ENCODE measurements at places on chromosomes 2 and 18. TPM values are rescaled to one million over a fixed set of nuclear protein-coding genes. Genes with fewer than 3 reads are reported as not detected.
A peak's percentile ranks its signal among the peaks of the same experiment; 100 is the strongest.

ECEL1 gene
- total RNA-seq: 11.9 TPM

ARHGEF4 gene
- total RNA-seq: 0.10 TPM

- DNase-seq: no peak
Measured at GRCh38 chr2:182540252-182540651, 113.4 kb upstream of the PDE1A start.

GRCh38 chr18:63299837-63300745, 19.5 kb downstream of the BCL2 start:
- DNase-seq: no peak

GRCh38 chr18:22044474-22045220, 124.7 kb upstream of the GATA6 start:
- DNase-seq: no peak

ERBB4 gene
- not detected for total RNA-seq

ASB18 gene
- total RNA-seq: not detected

SELENOI gene
- total RNA-seq: 9.2 TPM

DNA sequence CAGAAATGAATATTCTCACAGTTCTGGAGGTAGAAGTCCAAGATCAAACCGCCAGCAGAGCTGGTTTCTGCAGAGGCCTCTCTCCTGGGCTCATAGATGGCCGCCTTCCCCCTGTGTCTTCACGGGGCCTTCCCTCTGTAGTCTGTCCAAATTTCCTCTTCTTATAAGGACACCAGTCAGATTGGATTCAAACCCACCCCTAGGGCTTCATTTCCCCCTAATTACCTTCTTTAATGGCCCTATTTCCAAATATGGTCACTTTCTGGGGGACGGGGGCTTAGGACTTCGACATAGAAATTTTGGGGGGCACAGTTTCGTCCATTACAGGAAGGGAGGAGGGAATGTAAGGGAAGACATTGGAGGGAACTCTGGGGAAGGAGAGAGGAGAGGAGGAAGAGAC, 132.6 kb downstream of the DDX1 start:
- DNase-seq: no peak

- DNase-seq: no peak
Measured at GRCh38 chr2:45171136-45171501, 161.9 kb upstream of the SIX2 start.

DNA sequence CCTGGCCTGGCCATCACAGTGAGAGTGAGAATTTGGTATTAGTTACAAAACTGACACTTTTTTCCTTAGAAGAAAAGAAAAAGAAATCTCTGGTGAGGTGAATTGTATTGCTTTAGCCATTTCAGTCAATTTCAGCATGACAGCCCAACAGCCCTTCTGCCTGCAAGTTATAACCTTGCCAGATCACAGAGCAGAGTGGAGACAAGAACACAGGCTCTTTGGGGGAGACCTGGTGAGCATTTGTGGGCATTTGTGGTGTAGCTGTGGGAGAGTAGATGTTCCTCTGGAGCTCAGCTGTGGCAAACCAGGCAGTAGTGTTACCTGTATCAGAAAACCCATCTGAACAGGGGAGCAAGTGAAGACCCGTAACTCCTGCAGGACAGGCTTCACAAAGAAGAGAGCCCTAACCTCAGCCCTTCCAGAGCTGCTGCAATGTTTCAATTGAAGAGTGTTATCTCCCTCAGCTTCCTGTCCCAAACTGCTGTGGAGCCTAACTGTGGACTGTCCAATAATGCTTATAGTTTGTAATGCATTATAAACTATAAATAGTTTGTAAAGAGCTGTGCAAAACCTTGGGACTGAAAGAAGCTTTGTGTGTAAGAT, 22.8 kb upstream of the DLX1 start:
- no peak for DNase-seq

DNA sequence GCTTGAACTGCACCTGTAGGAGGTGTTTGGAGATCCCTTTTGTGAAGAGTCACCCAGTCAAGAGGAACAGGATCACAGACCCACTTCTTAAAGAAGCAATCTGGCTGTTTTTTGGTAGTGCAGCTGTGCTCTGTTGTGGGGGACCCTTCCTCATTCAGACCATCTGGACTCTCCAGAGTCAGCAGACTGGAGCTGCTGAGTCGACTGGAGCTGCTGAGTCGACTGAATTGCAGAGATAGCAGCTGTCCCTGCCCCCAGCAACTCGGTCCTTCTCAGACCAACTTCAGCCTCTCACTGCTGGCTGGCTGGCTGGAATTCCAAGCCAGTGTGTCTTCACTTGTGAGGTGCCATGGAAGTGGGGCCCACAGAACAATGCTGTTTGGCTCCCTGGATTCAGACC, 56.8 kb downstream of the GTF3C3 start:
- no peak for DNase-seq

DNA sequence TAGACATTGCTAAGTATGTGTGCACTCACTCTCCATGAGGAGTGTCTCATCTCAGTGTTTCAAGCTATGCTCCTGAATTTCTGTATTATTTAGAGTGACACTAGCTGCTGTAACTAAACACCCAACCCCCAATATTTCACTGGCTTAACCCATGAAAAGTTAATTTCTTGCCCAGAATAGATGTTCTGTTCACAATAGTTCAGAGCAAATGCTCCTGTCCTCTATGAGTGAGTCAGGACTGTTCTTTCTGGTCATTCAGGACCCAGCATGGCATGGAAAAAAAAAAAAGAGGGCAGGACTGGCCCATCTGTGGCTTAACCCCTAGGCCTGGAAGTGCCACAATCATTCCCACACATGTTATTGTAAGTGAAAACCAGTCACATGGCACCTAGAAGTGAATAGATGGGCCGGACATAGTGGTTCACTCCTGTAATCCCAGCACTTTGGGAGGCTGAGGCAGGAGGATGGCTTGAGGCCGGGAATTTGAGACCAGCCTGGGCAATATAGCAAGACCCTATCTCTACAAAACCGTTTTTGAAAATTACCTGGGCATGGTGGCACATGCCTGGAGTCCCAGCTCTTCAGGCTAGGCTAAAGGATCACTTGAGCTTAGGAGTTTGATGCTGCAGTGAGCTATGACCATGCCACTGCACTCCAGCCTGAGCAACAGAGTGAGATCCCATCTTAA, 663.6 kb downstream of the IRS1 start:
- DNase-seq: no peak

DNA sequence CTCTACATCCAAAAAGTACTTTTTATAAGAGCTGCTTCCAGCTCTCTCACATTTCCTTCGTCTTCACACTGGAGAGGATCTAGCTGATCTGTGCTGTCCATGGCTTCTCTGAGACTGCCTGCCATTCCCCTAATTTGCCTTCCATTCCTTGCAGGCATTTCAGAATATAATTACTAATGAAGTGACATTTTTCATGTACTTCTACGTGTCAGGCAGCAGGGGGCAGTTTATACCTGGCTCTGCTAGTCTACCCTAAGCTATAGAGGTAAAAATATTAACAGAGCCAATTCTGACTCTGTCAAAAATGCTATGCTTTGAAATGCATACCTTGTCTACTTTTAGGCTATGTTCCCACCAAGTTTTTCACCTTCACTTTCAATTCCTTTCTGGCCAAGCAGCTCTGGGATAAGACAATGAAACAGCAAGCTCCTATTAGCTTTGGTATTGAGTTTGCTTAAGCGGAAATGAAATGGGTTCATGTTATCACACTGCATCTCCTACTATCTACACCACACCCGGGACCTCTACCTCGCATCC, 81.9 kb downstream of the MEP1B start:
- DNase-seq: peak; percentile 73

FAM110C gene
- not detected for total RNA-seq

GRCh38 chr2:169676850-169677249, 17.4 kb downstream of the CFAP210 start:
- DNase-seq: no peak

DNA sequence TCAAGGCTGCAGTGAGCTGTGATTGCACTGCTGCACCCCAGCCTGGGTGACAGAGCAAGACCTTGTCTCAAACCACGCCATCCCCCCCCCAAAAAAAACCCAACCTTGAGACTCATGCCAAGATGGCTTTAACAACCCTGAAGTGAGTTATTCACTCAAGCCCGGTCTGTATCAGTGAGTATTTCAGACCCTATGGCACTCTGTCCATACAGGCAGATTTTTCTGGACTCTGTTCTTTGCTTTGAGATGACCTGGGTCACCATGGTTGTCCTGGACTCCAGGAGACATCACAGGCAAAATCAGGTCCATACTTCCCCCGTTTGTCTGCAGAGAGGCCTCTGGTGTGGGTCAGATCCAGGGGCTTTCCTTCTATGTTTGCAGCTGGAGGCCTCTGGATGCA, 91.7 kb downstream of the TGOLN2 start:
- DNase-seq: no peak

All from G401 (cell line).